ENCODE measurements at places on chromosomes 1 and 21.

GRCh38 chr1:1090424-1091343, 16.6 kb upstream of the RNF223 start:
- DNase-seq, result no peak

- DNase-seq, result no peak
Observed at GRCh38 chr1:72006092-72006491, 276.2 kb downstream of the NEGR1 start.

GRCh38 chr21:38752051-38752505, 53.7 kb upstream of the ETS2 start:
- DNase-seq, result no peak

- no peak for DNase-seq
Observed at GRCh38 chr1:234877761-234878160, 250.9 kb downstream of the TOMM20 start.

DNA sequence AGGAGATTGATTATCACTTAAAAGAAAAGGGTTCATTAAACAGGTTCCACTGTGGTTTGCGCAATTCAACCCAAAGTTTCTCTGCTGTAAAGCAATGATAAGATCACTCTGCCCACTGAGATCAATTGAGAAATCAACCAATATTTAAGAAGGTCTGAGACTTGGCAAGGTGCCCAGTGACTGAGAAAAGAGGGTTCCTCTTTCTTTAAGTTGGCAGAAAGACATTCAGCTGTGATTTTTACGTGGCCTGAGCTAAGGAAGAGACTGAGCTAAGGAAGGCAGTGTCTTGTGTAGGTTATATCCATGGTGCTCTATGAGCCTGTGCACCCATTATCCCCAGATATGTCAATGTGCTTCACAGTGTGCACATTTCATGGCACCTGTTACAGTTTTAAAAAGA, 344.1 kb downstream of the DISC1 start:
- peak; percentile 12 for DNase-seq

- DNase-seq, result peak; percentile 72
Observed at GRCh38 chr1:28668956-28669723, 556 bp downstream of the GMEB1 start.
